ENCODE measurements at places on chromosomes 4 and X. TPM values are rescaled to one million over a fixed set of nuclear protein-coding genes. Genes with fewer than 3 reads are reported as not detected.

DNA sequence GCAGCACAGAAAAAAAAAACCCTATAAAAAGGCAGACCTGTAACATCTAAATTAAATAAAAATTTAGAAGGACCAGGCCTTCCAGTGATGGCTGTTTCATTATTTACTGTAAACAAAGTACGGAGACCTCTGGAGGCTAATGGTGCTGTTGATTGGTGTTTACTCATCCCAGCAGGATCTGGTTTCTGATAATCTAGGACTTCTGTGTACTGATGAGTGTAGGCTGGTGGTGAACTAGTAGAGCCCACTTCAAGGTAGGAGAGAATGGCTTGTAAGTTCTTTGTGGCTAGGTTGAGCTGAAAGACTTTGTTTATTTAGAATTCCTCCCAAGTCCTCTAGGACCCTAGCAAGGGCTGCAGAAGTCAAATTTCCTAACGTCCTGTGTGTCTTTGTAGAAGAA is 398.1 kb upstream of the PITX2 start:
- no peaks in the 10 kb centered on the region for H3K27me3 ChIP-seq
- H3K4me3 ChIP-seq = no peak overlapping the region

DNA sequence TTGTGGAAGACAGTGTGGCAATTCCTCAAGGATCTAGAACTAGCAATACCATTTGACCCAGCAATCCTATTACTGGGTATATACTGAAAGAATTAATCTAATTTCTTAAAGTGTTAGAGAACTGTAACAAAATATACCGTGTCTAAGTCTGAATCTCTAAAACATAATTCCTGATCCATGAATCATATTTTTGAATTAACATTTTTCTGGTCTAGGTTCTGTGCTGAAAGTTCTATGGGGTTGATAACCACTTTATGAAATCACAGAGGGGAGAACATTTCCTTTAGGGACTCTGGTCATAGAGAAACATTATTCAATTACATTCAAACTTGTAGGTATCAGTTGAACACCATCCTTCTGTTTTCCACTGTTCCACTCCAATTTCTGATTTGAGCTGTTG is 91.9 kb upstream of the ETNPPL start:
- H3K27me3 ChIP-seq = no peaks in the 10 kb centered on the region
- peaks cover 12% of the 10 kb centered on the region for H3K4me1 ChIP-seq
- H3K36me3 ChIP-seq = no peaks in the 10 kb centered on the region
- no peak overlapping the region for H3K27ac ChIP-seq
- DNase-seq = no peak

DNA sequence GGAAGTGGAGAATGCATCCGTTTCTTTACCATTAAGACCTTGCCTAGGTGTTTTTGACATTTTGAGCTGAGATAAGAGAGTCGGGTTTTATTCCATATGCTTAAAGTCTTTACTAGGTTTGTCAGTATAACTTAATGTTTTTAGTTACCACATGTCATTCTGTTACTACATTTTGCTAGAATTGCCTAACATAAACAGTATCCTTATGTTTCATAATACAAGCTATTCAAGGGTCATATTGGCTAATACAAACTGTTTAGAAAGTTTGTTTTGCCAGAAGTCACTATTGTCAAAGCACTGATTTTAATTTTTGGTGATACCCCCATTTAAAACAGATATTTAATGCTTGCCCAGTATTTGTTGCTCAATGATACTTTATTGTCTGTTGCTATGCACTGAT is 427.7 kb upstream of the MAGEB2 start:
- no peak overlapping the region for H3K27ac ChIP-seq
- no peak for DNase-seq
- no peak overlapping the region for H3K4me3 ChIP-seq

- H3K36me3 ChIP-seq = no peaks in the 10 kb centered on the region
- H3K4me1 ChIP-seq = no peaks in the 10 kb centered on the region
- no peak overlapping the region for H3K4me3 ChIP-seq
- no peaks in the 10 kb centered on the region for H3K27me3 ChIP-seq
- no peak overlapping the region for H3K27ac ChIP-seq
Observed at GRCh38 chr4:60611762-60612496, 588.2 kb upstream of the ADGRL3 start.

GRCh38 chr4:17613761-17614415 is 553 bp upstream of the MED28 start:
- DNase-seq = peak; percentile 74
- peak overlapping the region; percentile 95 for H3K27ac ChIP-seq
- H3K4me1 ChIP-seq = peaks cover 11% of the 10 kb centered on the region
- H3K27me3 ChIP-seq = no peaks in the 10 kb centered on the region
- peak overlapping the region; percentile 99 for H3K4me3 ChIP-seq

Gene CLDN22
- not detected for total RNA-seq

Data from astrocyte (in vitro differentiated cells and primary cell).